SK-MEL-5 (cell line): ENCODE measurements at places on chromosomes 7 and 10.

DNA sequence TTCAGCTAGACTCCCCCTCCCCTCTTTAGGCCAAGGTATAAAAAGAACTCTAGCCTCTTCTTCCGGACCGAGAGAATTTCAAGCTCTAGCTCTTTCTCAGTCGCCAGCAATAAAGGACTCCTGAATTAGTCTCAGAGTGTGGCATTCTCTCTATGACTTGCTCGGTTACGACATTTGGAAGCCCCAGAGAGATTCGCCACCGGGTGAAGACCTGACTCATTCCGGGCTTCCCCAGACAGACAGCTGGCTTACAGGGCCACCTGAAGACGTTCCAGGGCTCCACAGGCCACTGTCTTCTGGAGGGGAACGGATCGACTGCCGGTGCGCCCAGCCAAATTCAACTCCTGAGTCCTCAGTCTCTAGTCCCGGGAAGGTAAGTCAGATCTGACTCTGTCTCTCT lies at the start of gene AKR1B15:
Gene AKR1B15, plus strand, starts transcription at position 234 of the 400 bp plus-strand sequence. CDS start 15,510 bp downstream, outside the sequence.
- no peak for DNase-seq

DNA sequence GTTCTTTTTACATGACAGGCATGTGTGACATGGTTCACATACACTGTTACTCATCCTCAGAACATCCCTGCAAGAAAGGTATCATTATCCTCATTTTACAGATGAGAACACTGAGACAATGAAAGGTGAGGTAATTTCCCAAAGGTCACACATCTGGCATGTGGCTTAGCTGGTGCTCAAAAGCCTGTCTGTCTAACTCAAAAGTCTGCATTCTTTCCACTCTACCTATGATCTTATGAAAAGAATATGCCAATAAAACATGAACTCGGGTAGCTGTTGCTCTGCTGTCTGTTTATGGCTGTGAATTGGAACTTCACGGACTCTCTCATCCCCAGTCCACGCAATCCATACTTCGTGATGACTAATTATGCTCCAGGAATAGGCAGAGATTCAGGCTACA lies 79.0 kb upstream of the ODAD2 start:
- DNase-seq = no peak

GRCh38 chr7:152158801-152159587 lies 133.5 kb downstream of the GALNT11 start:
- no peak for DNase-seq

DNA sequence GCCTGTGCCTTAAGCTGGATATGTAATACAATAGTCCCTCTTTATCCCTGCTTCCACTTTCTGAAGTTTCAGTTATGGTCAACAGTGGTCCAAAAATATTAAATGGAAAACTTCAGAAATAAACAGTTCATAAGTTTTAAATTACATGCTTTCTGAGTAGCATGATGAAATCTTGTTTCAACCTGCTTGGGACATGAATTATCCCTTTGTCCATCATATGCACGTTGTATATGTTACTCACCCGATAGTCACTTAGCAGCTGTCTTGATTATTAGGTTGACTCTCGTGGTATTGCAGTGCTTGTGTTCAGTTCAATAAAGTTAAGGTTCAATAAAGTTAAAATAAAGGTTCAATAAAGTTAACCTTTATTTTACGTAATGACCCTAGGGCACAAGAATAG lies 25.5 kb downstream of the C1GALT1 start:
- DNase-seq = peak; percentile 47

- peak; percentile 48 for DNase-seq
Observed at GRCh38 chr10:58457761-58458616, 54.7 kb upstream of the BICC1 start.

DNA sequence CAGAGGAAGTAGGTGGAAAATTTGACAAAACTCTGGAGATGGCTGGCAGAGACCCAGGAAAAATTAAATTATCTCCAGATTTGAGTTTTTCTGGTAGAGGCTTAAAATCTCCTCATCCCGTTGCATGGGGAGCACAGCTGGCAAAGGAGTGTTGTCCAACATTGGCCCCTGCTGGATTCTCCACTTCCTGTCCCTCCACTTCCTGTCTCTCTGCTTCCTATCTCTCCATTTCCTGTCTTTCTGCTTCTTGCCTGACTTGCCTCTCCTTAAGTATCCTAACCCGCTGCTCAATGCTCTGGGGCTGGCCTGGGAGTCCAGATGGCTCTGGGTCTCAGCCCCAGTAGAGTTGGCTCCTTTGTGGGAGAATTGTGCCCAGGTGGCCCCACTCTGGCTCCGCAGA lies 65.8 kb upstream of the EMX2 start:
- DNase-seq = no peak

DNA sequence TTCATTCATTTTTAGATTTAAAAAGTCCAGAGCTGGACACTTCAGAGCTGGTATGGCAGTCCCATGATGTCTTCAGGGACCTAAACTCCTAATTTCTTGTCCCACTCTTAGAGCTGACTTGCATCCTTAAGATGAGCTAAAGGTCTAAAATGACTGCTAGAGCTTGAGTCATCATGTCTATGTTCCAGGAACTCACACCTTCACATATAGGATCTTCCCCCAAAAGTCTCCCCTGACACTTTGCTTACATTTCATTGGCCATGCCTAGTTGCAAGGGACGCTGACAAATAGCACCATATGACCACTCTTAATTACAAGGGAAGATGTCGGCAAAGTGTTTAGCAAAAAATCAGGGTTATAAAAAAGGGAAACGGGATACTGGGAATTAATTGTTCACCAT lies 10.4 kb upstream of the AOAH start:
- no peak for DNase-seq

DNA sequence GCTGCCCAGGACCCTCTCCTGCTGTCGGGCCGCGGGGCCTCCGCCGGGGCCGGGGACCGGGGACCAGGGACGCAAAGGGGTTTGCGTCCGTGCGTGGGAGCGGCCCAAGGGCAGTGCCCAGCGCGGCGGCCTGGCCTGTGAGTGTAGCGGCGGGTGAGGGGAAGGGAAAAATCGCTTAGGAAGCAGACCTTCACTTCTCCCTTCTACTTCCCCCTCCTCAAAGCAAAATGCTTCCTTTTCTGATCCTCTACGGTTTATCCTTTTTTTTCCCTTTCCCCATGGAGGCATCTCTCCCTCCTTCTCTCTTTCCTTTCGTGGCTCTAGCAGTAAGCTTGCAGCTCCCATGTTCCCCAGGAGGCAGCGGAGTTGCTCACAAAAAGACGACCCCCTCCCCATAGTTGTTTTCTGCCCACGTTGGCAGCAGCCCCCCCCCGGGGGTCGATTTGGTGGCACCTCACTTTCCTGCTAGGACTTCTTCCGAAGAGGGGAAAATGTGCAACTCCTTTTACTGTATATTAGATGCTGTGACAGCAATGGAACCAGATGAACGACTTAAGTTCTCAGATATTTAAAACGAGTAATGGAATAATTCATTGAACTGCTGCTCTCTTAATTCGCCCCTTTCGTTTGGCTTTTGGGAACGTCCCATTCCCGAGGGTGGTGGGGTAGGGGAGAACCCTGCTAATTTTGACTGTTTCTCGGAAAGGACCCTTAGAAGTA lies 724 bp downstream of the CAPZA2 start:
- DNase-seq = peak; percentile 42

DNA sequence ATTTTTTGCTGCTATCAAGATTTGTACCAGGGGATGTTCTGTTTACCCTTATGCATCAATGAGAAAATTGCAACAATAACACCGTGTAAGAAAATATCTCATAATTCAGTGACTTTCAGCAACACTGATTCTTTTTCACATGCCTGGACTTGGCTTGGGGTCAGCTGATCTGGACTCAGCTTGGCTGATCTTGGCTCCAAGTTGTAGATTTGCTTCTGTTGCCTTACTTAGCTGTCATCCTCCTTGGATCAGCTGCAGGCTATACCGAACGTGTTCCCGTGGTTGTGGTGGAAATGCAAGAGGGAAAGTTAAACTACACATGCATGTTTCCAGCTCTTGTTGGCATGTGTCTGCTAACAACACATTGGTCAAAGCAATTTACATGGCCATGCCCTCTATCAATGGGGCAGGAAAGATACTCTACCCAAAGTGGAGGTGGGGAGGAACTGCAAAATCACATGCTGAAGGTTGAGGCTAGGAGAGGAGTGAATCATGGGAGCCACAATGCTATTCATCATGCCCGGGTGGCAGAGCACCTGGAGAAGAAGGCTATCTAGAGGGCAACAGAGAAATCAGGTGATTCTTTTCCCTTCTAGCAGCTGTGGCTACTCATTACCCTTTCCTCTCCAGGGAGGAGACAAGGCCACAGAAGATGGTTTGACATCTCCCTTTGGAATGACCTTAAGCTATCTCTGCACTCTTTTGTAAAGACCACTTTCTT lies 1276.3 kb upstream of the AUTS2 start:
- DNase-seq = no peak

DNA sequence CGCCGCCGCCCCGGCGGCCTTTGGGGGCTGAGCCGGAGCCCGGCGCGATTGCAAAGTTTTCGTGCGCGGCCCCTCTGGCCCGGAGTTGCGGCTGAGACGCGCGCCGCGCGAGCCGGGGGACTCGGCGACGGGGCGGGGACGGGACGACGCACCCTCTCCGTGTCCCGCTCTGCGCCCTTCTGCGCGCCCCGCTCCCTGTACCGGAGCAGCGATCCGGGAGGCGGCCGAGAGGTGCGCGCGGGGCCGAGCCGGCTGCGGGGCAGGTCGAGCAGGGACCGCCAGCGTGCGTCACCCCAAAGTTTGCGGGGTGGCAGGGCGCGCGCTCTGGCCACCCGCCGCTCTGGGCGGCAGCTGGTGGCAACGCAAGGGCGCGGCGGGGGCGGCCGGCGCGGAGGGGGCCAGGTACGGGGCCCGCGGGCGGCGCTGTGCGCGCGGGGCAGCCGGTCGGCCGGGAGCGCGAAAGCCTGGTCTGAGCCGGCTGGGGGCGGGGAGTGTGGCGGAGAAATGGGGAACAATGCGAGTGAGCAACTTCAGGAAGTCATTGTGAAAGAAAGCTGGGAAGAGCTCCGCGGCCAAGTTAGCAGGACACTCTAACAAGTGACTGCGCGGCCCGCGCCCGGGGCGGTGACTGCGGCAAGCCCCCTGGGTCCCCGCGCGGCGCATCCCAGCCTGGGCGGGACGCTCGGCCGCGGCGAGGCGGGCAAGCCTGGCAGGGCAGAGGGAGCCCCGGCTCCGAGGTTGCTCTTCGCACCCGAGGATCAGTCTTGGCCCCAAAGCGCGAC lies at the start of gene IKZF1:
Gene IKZF1, plus strand, starts transcription at position 588 of the 782 bp plus-strand sequence. CDS start 14,346 bp downstream, outside the sequence.
- no peak for DNase-seq

- DNase-seq = no peak
Observed at GRCh38 chr7:95396136-95397032, at the start of gene PON3. PON3 (minus strand) TSS chr7:95396375; CDS start chr7:95396350, 25 bp downstream.

DNA sequence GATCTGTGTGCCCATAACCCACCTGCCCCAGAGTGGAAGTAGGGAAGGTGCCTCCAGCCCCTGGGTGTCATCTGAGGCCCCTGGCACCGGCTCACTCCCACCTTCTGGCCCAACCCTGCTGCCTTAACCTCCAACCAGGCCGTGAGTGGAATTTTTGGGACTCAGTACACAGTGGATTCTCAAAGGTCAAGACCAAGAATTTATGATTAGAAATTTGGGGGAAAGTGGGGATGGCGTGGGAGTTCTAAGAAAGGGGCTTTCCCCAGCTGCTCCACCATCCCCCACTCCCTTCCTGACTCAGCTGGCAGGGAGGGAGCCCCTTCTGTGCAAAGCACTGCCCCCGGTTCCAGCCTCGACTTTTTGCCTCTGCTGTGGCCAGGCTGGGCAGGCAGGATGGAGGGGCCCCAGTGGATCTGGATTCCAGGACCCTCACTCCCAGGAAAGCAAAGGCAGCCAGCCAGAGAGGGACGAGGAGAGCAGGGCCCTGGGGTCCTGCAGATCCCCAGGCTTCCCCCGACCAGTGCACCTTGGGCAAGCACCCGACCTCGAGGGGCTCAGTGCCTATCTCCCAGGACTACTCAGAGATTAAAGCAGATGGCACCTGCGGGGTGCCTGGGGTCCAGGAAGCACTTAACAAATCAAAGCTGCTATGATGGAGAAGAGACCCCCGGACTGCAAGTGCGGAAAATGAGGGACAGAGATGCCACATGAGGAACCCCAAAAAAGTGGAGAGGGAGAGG lies 12.8 kb downstream of the SPOCK2 start:
- DNase-seq = no peak

DNA sequence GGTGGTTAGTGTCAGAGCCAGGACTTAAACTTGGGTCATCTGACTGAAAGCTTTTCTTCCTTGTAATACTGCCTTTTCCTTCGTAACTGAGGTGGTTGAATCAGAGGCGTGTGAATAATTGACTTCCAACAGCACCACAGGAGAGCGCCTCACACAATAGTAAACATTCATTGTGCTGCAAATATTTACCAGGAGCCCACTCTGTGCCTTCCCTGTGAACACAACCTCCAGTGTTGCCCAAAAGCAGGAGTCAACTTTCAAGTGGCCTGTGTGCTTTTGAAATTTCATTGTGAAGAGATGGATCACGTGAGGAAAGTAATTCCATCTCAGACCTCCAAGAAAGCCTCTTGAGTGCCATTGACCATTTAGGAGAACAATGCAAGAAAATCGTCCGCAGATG lies 60.2 kb downstream of the ADRA2A start:
- DNase-seq = peak; percentile 24

DNA sequence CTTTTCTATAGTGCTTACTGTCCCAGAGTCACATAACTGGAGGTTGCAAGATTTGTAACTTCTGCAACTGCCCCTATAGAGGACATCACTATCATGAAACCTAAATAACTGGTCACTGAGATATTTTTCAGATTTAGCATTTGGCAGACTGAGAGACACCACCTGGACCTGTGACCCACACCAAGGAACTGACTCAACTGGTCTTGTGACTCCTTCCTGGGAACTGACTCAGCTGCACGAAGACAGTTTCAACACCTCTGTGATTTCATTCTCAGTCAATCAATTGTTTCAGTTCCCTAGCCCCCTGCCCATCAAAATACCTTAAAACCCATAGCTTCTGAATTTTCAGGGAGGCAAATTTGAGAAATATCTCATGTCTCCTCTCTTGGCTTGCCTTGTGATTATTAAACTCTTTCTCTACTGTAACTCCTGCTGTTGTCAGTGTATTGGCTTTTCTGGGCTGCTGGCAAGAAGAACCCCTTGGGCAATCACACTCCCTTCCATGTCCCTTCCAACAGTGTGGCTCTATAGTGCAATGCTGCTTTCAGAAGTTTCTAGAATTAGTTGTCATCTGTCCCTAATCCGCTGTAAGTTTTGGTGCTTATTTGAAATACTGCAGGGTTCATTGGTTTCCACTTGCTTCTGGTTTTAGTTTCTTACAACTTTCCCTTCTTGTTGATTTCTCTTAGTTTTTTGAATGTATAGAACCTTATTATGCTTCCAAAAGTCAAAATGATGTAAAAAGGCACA lies 127.8 kb upstream of the ADCY1 start:
- peak; percentile 33 for DNase-seq

- no peak for DNase-seq
Observed at GRCh38 chr7:3747467-3747866, 446.4 kb downstream of the SDK1 start.

DNA sequence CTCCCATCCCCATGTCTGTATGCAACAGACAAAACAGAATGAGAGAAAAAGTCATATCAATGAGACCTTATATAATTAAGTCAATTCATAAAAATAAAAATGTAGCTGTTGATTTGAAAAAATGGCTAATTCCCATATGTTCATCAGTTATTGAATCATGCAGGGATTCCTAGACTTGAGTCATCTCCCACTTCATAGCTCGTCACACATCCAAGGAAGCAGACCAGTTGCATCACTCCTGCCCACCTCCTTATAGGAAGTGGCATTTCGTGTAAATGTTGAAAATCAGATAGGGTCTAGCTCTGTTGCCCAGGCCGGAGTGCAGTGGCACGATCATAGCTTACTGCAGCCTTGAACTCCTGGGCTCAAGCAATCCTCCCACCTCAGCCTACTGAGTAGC lies 56.1 kb upstream of the SH2B2 start:
- DNase-seq = no peak

GRCh38 chr10:114102256-114102655 lies 58.6 kb downstream of the ADRB1 start:
- DNase-seq = no peak

- DNase-seq = no peak
Observed at GRCh38 chr7:47186316-47186715, 395.6 kb downstream of the TNS3 start.
